ENCODE measurements at places on chromosomes 1 and 21. TPM values are rescaled to one million over a fixed set of nuclear protein-coding genes. Genes with fewer than 3 reads are reported as not detected.

GRCh38 chr1:84635429-84635828 lies 54.8 kb downstream of the SSX2IP start:
- H3K4me1 ChIP-seq: no peaks in the 10 kb centered on the region
- H3K4me3 ChIP-seq: no peak overlapping the region
- no peaks in the 10 kb centered on the region for H3K36me3 ChIP-seq
- H3K27ac ChIP-seq: no peak overlapping the region
- no peak for DNase-seq

DNA sequence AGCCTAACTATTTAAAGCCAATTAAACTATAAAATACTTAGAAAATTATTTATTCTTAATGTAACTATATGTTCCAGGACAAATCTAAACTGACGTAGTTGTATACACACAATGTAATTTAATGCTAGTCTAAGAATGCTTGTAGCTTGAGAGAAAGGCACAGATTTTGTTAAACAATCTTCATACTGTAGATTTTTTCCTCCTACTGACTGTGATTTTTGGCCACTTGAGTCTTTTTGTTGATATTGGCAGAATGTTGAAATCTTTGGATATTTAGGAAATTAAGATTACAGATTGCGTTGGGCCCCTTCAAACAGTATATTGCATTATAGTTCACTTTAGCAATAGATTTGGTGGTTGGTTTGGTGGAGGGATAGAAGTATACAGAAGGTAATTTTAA lies 40.5 kb downstream of the ATF3 start:
- no peak overlapping the region for H3K4me3 ChIP-seq
- no peak for DNase-seq
- H3K4me1 ChIP-seq: no peaks in the 10 kb centered on the region
- no peaks in the 10 kb centered on the region for H3K27me3 ChIP-seq

GRCh38 chr1:186122837-186123236 lies 252.2 kb downstream of the TPR start:
- H3K27ac ChIP-seq: no peak overlapping the region
- no peaks in the 10 kb centered on the region for H3K27me3 ChIP-seq
- H3K4me3 ChIP-seq: no peak overlapping the region

- H3K27me3 ChIP-seq: no peaks in the 10 kb centered on the region
- DNase-seq: no peak
- H3K4me3 ChIP-seq: no peak overlapping the region
- H3K27ac ChIP-seq: peak overlapping the region; percentile 29
Measured at GRCh38 chr1:162570718-162571117, 9.2 kb downstream of the UAP1 start.

- no peaks in the 10 kb centered on the region for H3K4me1 ChIP-seq
- H3K4me3 ChIP-seq: no peak overlapping the region
- H3K27ac ChIP-seq: peak overlapping the region; percentile 16
- H3K36me3 ChIP-seq: peaks cover 6% of the 10 kb centered on the region
- H3K27me3 ChIP-seq: no peaks in the 10 kb centered on the region
- no peak for DNase-seq
Measured at GRCh38 chr1:151158326-151158725, 1.9 kb downstream of the TNFAIP8L2 start.

- H3K4me3 ChIP-seq: no peak overlapping the region
- H3K36me3 ChIP-seq: no peaks in the 10 kb centered on the region
- H3K4me1 ChIP-seq: peaks cover 6% of the 10 kb centered on the region
- no peak for DNase-seq
Measured at GRCh38 chr1:165829888-165830287, 2.5 kb downstream of the UCK2 start.

DNA sequence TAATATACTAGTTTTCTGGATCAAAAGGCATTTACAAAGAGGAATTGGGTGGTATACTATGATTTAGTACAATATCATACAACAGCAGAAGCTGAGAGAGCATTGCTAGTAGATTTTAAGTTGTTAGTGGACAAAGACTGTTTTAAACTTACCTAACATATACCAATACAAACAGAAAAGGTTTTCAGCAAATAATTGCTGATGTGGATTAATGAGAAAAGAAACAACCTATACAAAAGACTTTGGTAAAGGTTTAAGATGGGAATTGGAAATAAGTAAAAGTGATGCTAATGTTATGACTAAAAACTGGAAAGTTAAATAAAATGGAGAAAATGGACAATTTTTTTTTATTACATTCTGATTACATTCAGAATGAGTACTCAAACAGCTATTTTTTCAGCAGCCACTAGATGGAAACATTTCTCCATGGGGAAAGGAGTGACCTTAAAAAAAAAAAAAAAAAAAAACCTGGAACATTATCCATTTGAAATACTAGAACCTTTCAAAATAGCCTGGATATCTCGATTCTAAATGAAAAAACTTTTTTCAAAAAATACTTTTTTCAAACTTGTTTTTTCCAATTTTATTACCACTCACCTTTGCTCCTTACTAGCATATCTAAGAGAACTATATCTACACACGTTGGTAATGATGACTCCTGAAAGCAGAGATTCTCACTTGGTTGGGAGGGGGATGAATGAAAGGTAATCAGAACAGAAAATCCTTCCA lies 55.4 kb downstream of the EPRS1 start:
- H3K4me1 ChIP-seq: no peaks in the 10 kb centered on the region
- DNase-seq: no peak
- H3K27me3 ChIP-seq: no peaks in the 10 kb centered on the region

GRCh38 chr1:84298684-84299535 lies 2.6 kb upstream of the SAMD13 start:
- no peaks in the 10 kb centered on the region for H3K27me3 ChIP-seq
- no peaks in the 10 kb centered on the region for H3K36me3 ChIP-seq
- peak overlapping the region; percentile 90 for H3K27ac ChIP-seq
- H3K4me3 ChIP-seq: peak overlapping the region; percentile 72

DNA sequence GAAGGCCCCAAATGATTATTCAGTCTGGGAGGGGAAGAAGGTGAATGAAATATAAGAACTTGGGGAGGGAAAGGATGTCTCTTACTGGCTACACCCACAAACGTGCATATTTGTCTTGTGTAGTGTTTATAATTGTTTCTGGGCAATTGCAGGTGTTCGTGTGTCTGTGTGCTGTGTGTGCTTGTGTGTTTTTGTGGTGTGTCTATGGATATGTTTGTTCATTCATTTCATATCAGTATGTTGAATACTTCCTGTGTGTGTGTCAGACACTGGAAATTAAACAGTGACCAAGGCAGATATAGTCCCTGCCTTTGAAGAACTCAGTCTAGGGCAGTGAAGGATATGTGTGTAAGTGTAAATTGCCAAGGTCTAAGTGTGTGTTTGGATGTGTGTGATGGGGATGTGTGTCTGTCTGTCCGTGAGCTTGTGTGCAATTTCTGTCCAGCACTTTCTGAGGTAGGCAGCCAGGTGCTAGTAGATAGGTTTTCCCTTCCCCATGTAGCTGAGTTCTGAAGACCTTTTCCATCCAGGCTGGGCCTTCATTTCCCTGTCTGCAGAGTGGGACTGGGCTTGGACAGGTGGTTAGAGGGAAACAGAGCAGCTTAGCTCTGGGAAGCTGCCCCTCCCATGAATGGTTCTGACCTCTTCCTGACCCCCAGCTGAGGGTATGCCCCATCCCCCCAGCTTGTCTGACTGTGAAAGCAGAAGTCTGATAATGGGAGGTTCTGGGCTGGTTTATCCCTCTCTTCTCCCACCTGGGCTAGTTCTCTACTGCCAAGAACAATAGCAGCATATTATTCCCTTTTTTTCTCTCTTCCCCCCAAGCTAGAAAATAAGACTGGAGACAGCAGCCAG lies 3.8 kb downstream of the AGO1 start:
- H3K27ac ChIP-seq: no peak overlapping the region
- H3K4me1 ChIP-seq: peaks cover 3% of the 10 kb centered on the region
- no peaks in the 10 kb centered on the region for H3K36me3 ChIP-seq

- DNase-seq: peak; percentile 87
- H3K27ac ChIP-seq: peak overlapping the region; percentile 60
- no peaks in the 10 kb centered on the region for H3K27me3 ChIP-seq
- H3K36me3 ChIP-seq: no peaks in the 10 kb centered on the region
- peaks cover 5% of the 10 kb centered on the region for H3K4me1 ChIP-seq
- no peak overlapping the region for H3K4me3 ChIP-seq
Measured at GRCh38 chr1:32992489-32993323, 28.1 kb upstream of the RNF19B start.

DNA sequence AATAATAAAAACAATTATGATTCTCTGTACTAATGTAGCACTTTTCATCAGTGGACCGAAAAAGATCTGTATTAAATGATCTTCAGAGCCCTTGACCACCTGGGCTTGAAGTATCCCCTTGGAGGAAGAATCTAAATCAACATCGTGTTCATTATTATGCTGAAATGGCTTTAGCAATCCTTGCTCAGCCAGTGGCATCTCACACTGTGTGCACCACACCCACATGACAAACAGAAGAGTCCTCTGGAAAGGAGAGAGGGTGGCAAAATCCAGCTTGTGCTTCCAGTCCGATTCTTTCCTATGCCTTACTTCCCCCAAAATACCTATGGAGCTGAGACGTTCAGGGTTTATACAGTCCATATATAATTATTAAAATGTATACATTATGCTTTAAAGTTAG lies 318.5 kb upstream of the RUNX1 start:
- H3K4me3 ChIP-seq: no peak overlapping the region
- DNase-seq: peak; percentile 20
- H3K4me1 ChIP-seq: no peaks in the 10 kb centered on the region

GRCh38 chr1:79497193-79497773 lies 490.8 kb upstream of the ADGRL4 start:
- no peaks in the 10 kb centered on the region for H3K36me3 ChIP-seq
- H3K4me1 ChIP-seq: no peaks in the 10 kb centered on the region
- no peak overlapping the region for H3K27ac ChIP-seq
- H3K4me3 ChIP-seq: no peak overlapping the region
- H3K27me3 ChIP-seq: no peaks in the 10 kb centered on the region

DNA sequence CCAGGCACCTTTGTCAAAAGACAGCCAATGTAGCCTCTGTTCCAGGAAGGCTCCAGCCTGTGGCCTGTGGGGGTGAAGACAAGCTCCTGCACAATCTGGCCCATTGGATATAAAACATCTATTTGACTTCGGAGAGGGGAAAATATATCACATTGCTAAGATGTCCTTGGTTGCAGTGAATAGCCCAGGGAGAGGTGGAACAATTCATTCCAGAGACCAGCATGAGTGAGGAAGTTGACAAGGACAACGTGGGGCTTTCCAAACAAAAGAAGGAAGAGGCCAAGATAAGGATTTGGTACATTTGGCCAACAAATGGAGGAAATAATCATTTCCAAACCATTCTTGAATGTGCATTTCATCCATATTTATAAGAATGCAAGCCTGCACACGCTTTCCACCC lies 187.0 kb downstream of the ETS2 start:
- peaks cover 12% of the 10 kb centered on the region for H3K4me1 ChIP-seq
- H3K27me3 ChIP-seq: no peaks in the 10 kb centered on the region
- no peaks in the 10 kb centered on the region for H3K36me3 ChIP-seq
- H3K27ac ChIP-seq: peak overlapping the region; percentile 44

DNA sequence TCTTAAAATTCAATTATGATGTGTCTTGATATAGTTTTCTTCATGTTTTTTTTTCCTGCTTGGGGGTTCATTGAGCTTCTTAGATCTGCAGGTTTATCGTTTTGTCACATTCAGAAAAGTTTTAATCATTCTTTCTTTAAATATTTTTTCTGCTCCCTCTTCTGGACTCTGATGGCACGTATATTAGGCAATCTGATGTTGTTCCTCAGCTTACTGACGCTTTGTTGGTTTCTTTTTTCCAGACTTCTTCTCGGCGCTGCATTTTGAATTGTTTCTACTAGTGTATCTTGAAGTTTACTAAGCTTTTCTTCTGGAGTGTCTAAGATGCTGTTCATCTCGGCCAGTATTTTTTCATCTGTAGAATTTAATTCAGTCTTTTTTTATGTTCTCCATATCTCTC lies 44.8 kb upstream of the FMOD start:
- H3K4me1 ChIP-seq: no peaks in the 10 kb centered on the region
- no peak for DNase-seq
- H3K36me3 ChIP-seq: no peaks in the 10 kb centered on the region
- H3K27ac ChIP-seq: no peak overlapping the region

GRCh38 chr1:62613325-62613727 lies 16.0 kb downstream of the ANGPTL3 start:
- no peaks in the 10 kb centered on the region for H3K27me3 ChIP-seq
- no peak overlapping the region for H3K4me3 ChIP-seq
- no peaks in the 10 kb centered on the region for H3K4me1 ChIP-seq
- H3K36me3 ChIP-seq: no peaks in the 10 kb centered on the region

DNA sequence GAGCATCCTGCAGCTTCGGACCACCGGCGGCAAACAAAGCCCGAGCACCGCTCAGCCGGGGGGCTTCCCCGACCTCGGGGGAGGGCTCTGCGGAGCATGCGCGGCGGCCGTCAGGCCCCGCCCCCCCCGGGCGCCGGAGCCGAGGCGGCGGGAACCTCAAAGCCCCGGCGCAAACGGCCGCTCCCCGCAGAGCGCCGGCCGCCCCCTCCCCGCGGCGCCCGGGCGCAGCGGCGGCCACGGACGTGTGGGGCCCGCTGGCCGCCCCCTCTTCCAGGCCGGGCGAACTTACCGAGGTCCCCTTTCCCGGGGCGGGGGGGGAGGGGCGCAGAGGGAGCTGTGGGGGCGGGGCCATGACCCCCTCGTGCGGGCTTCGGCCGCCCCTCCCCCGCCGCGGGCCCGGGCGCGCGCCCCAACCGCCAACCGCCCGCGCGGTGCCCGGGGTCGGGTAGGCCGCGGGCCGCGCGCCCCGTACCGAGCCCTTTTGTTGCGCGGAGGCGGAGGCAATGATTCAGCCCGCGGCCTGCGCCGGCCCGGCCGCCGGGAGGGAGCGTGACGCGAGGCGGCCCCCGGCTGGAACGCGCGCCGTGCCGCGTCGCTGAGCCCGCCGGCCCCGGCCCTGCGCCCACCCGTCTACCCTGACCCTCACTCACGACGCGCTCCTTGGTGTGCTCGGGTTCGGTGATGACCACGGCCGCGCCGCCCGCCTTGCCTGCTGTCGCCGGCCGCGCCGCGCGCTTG lies 1.7 kb downstream of the RCC2 start:
- H3K4me1 ChIP-seq: peaks cover 22% of the 10 kb centered on the region
- no peaks in the 10 kb centered on the region for H3K36me3 ChIP-seq
- H3K4me3 ChIP-seq: peak overlapping the region; percentile 82
- peak; percentile 38 for DNase-seq

- H3K36me3 ChIP-seq: no peaks in the 10 kb centered on the region
- no peak overlapping the region for H3K4me3 ChIP-seq
- no peaks in the 10 kb centered on the region for H3K27me3 ChIP-seq
- no peaks in the 10 kb centered on the region for H3K4me1 ChIP-seq
Measured at GRCh38 chr1:243438146-243438545, 182.3 kb downstream of the SDCCAG8 start.

The GNG5 gene
- 148 TPM for total RNA-seq

The UMODL1 gene
- 0.35 TPM for total RNA-seq

The POU3F1 gene
- total RNA-seq: not detected

The PDPN gene
- total RNA-seq: 6.1 TPM

The DENND2C gene
- 0.84 TPM for total RNA-seq

The PLA2G2C gene
- total RNA-seq: 0.27 TPM

The FCGR2B gene
- 8.9 TPM for total RNA-seq

The GPR37L1 gene
- total RNA-seq: 1.6 TPM

The SPOCD1 gene
- 0.45 TPM for total RNA-seq

Measured in colonic mucosa (tissue), 4 donors.